Heart right ventricle (tissue), 16 donors: ENCODE measurements at places on chromosomes 3 and 15.

- DNase-seq: peak; percentile 70
These were observed at the start of gene CEMIP for GRCh38 chr15:80778964-80779657. TSS of gene CEMIP (plus strand) at chr15:80779370. CDS start at chr15:80873880, 94,510 bp downstream.

DNA sequence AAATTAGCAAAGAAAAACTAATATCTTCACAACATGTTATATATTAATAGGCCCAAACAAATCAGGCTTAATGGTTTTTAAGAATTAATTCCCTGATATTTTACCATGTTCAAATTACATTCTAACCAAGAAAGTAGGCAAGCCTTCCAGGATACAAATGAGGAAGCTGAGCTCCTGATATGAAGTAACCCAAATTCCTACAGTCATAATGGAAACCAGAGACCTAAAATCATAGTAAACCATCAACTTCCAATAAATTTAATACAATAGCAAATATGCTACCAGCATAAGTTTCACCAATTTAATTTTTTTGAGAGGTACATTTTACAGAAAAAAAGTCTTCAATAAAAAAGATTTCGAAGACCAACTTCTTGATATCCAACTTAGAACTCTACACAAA, 3.8 kb downstream of the DCBLD2 start:
- DNase-seq: no peak

- DNase-seq: no peak
These were observed 504.1 kb downstream of the NTRK3 start for GRCh38 chr15:87752250-87752951.

DNA sequence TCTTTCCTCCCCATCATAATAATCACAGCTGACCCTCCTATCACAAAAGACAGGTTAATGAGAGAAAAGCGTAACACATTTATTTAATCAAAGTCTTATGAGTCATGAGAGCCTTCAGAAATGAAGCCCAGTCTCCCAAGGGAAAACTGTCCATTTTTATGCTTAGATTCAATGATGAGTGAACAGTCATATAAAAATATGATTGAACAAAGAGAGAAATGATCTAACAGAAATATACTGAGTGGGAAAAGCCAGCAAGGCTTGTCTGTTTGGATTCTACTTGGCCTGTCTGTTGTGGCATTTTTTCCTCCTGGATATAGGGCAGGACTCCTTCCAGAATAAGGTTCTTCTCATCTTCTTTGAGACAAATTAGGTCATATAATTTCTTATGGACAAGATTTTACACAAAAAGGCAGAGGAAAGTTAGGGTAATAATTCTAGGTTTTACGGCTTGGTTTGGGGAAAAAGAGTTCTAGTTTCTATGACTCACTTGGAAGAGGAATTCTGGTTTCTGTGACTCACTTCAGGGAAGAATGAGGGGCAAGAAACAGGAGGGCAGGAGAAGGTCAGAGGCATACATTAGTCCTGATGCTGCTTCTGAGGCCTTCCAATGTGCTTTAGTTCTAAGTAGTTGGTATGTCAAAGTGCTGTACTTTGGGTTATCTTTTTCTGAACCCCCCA, 534.2 kb downstream of the ZIC1 start:
- DNase-seq: no peak

DNA sequence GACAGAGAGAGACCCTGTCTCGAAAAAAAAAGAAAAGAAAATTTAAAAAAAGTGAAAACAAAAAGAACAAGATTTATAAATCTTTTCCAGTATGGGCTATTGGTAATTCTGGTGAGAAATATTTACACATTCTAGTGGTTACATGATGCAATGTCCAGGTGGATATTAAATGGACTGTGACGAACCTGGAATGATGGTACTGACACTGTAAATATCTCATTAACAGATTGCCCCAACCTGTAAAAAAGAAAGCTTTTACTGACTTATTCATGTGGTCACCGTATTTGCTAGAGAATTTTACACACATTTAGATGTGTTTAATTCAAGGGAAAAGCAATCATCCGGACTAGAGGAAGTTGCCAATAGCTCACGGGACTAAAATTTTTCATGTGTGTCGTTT, 162.1 kb upstream of the LRIG1 start:
- DNase-seq: no peak

- no peak for DNase-seq
These were observed 2.8 kb downstream of the DUSP7 start for GRCh38 chr3:52053307-52054304.

- no peak for DNase-seq
These were observed 36.6 kb upstream of the MAGEF1 start for GRCh38 chr3:184748219-184749135.

DNA sequence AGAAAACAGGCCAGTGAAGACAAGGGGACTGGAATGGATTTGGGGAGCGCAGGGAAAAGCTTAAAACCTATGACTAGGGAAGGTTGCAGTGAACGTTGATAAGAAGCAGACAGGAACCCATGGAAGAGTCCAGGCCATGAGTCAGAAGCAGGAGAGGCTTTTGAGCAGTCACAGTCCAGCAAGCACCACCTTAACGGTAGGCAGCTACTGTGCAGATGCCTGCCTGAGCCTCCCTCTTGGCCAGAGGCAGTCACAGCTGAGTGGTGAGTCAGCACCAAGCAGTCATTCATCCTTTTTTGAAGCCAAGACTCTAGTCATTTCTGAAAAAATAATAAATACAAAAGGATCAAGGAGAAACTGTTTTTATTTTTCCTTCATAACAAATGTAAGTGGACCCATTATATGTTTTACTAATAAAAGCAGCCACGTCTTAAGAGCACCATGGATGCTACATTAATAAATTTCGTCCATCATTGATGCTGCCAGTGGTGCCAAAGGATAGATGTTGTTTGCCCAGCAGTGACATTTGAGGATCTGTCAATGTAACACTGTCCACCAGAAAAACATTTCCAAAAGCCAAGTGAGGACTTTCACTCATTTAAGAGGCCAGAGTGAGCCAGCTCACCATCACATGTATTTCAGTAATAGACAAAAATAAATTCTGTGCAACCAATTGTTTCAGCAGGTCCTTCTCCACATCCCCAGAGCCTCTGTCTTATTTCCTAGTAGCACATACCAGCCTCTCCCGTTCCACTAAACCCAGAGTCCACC, 42.1 kb upstream of the ACTC1 start:
- DNase-seq: no peak

DNA sequence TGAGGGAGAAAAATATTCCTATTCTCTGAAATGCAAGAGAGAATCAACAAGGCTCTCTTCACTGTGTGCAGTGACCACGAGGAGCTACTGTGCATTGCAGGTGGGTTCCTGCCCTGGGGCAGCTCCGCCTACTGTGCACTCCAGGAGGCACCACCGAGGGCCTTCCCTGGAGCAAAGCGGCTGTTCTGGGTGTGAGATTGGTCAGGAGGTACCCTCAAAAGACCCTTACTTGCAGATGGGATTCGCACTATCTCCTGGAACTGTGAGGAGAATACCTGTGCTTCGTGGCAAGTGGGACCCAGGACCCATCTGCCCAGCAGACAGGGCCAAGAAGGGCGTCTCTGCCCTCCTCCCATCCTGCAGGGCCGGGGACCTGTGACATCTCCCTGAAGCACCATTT, 68.9 kb downstream of the CYFIP1 start:
- DNase-seq: no peak

DNA sequence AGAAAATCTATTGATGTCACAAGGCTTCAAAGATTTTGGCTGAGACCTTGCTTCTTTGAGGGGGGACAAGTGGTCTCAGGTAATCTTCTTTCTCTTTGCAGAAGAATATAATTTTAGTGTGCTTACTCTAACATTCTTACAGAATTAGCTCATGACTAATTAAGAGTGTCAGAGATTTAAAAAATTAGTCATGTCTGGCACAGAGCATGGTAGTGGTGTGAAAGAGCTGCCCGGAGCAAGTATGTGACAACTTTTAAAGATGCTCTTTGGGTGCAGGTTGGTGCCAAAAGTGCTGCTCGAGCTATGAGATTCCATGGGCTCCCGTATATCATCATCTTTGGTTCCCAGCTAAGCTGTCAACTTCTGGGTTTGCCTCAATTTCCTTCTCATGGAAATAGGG, 31.1 kb downstream of the CYP19A1 start:
- DNase-seq: no peak

DNA sequence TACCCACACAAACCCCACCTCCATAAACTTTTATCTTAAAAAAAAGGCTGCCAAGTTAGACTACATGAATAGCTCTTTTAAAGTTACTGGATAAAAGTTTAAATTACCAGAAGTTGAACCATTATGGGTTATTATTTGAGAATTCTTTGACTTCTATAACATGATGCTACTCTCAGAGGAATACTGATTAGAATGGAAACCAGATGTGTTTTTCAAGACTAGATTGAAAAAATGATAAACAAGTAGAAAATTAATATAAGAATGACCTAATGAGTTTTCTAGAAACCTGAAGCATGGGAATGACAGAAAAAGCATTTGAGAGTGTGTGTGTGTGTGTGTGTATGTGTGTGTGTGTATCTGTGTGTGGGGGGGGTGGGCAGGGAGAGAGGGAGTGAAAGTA, 12.4 kb upstream of the FGF7 start:
- no peak for DNase-seq

GRCh38 chr3:104941785-104942184, 424.9 kb upstream of the ALCAM start:
- DNase-seq: no peak

DNA sequence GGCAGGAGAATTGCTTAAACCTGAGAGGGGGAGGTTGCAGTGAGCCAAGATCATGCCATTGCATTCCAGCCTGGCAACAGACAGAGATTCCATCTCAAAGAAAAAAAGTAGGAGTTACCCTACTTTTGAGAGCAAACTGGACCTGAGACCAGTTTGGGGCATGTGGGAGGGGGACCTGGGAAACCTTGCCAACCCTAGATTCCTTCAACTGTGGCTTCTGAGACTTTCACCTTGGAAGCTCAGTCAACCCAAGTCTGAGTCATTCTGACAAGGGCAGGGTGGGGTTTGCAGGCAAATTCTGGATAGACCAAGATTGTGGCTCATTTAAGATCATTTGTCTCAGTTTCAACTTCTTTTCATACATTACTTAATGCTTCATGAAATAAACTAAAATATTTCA, 23.8 kb upstream of the SIAH2 start:
- DNase-seq: no peak

DNA sequence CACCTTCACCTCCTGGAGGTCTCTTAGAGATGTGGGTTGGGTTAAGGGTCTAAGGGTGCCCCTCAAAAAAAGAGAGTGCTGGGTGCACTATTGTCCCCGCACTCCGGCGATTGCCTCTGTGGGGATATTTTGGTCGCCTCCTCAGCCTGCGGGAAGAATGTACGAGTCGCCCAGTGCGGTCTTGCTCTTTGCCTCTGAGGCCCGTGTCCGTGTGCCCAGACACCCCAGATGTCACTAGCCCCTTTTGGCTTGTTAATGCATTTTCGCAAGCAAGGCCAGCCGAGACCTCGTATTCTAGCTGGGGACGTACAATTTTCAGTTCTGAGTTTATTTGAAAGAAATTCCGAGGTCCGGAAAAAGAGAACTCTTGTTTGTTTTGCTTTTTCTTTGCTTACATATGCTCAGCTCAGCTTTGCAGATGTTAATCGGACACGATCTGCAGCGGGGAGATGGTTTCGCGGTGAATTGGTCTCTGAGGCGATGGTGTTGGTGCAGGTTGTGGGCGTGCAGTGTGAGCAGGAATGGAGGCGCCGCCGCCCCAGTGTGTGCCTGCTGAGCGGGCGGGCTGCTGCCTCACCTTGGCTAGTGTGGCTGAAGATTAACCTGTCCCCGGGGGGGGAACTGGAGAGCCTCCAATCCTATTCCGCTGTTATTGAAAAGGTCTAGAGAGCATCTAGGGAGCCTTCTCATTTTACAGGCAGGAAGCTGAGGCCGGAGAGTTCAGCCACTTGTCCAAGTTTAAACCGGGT, 1.4 kb downstream of the ST6GAL1 start:
- DNase-seq: peak; percentile 51

DNA sequence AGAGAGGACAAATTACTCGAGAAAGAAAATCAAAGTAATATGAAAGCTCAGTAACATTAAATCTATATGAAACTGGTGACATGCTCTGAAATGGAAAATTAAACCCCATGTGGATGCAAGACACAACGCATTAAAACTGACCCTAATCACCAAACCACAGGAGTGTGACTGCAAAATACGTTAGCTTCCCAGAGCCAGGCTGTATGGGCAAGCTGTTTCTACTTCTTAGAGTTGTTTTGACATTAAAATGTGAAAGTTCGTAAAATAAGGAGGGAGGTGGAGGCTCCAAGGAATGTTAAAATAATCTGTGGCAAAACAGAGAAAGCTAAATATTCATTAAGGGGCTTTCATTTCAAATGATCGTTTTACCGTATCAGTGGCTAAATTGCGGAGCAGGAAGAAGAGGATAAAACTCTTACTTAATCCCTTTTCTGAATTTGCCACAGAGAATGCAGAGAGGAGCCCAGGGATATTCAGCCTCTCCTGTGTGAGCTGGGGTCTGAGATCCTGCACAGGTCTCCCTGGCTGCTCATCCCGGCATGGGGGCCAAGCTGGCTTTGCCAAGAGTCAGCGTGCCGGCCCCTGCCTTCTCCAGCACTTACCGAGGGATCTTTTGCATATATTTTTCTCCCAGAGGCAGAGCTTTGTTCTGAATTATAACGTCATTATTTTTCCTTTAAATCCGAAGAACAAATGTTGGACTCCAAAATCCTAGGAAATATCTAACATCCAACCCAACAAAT, 239.8 kb upstream of the THBS1 start:
- no peak for DNase-seq

- DNase-seq: no peak
These were observed 309.9 kb downstream of the RPLP1 start for GRCh38 chr15:69762373-69763148.

DNA sequence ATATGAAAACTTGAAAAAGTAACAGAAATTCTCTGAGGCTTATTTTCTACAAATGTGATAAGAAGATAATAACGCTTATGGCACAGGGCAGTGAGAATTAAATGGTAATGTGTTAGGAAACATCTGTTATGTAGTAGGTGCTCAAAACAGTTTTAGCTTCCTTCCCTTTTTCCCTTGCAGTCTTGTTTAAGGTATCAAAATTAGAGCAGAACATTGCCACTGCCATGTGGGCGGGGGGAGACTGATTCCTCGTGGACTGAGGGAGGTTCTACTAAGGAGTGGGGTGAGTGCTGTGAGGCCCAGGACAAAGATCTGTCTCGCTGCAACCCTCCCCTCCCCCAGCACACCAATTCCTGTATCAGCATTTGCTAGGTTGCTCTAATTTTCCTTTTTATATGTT, 702.4 kb downstream of the TUSC7 start:
- DNase-seq: no peak

- no peak for DNase-seq
These were observed 18.4 kb upstream of the CCR2 start for GRCh38 chr3:46335541-46335940.

DNA sequence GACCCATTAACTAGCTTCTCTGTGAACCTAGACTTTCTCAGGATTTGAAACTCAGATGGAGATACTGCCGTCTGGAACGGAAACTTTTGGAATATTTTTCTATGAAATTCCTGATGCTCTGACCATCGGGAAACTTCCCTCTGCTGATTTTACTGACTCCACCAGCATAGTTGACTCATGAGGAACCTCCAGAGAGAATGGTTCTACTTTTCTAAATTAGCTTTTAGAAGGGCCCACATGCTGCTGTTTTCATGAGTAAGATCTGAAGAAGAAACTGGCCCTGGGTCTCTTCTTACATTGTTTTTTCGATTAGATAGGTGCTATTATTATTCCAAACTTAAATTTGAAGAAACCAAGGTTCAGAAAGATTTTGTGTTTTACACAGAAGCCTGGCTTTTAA, 326.3 kb upstream of the NR2E3 start:
- DNase-seq: no peak

GRCh38 chr3:103385961-103386656, 951.3 kb downstream of the ZPLD1 start:
- no peak for DNase-seq
